ENCODE measurements at places on chromosomes 3 and 15.

GRCh38 chr3:78754066-78754743 lies 1013.6 kb downstream of the ROBO1 start:
- H3K27ac ChIP-seq = no peak overlapping the region
- DNase-seq = no peak
- H3K4me3 ChIP-seq = no peak overlapping the region
- H3K27me3 ChIP-seq = no peaks in the 10 kb centered on the region
- no peaks in the 10 kb centered on the region for H3K36me3 ChIP-seq

DNA sequence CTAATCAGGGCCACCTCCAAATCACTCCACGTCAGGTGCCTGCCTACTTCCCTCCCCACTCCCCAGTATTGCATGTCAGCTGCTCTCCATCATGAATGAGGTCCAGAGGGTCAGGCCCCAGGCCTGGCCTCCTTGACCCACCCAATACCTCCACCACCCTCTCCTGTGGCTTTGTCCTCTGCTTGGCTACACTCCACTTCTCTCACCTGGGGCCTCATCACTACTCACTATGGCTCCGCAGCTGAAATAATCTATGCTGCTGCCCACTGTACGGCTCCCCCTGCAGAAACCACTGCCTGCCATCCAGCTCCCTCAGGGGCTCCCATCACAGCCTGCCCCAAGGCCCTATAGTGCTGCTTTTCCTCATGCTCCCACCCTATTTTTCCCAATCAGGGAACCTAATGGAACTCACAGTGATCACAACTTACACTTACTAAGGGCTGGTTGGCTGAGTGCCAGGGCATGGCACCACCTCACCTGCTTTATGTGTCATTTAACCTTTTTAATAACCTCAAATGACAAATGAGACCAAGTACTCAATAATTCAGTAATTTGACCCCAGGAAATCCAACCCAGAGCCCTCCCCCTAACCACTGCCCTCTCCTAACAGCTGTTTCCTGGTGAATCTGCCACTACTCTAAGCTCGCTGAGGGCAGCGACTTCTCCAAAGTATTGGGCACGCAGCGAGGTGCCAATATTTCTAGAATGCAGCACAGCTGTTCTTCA lies 2.3 kb downstream of the GORASP1 start:
- H3K27ac ChIP-seq = peak overlapping the region; percentile 17
- H3K36me3 ChIP-seq = peaks cover 8% of the 10 kb centered on the region
- DNase-seq = no peak
- peak overlapping the region; percentile 80 for H3K4me3 ChIP-seq
- peaks cover 28% of the 10 kb centered on the region for H3K4me1 ChIP-seq
- no peaks in the 10 kb centered on the region for H3K27me3 ChIP-seq

- H3K4me3 ChIP-seq = no peak overlapping the region
- peak overlapping the region; percentile 65 for H3K27ac ChIP-seq
- H3K27me3 ChIP-seq = no peaks in the 10 kb centered on the region
- no peak for DNase-seq
- no peaks in the 10 kb centered on the region for H3K36me3 ChIP-seq
Measured at GRCh38 chr3:185657211-185657610, 71.1 kb downstream of the SENP2 start.

DNA sequence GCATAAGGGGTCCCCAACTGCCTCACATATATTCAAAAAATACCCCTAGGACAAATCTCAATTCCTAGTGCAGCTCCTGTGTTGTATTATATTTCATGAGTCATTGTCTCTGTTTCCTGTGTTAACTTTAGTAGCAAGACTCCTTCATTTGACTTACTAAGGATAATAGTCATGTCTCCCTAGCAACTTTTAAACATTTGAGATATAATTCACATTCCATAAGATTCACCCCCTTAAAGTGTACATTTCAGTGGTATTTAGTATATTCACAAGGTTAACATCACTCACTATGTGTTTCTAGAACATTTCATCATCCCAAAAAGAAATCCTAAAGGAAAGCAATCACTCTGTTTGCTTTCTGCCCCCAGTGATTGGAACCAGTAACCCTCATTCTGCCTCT lies 121.3 kb upstream of the WNT7A start:
- no peak overlapping the region for H3K27ac ChIP-seq
- H3K4me1 ChIP-seq = no peaks in the 10 kb centered on the region
- H3K4me3 ChIP-seq = no peak overlapping the region
- H3K36me3 ChIP-seq = no peaks in the 10 kb centered on the region

DNA sequence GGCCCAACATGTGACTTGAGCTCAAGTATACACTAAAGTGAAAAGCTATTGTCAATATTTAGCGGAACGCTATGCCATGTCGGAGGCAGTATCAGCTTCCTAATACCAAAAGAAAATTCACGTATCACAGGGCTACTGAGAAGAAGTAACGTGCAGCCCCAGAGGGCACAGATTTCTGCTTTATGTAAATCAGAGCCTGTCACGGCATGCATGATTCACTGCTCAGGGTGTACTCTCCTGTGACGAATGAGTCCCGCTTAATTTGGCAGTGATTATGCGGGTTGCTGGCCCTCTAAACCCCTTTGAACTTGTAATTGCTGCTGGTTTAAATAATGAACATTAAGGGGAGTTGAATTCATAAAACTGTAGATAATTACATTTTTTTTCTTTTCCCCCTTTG lies 85.3 kb downstream of the MEIS2 start:
- H3K36me3 ChIP-seq = no peaks in the 10 kb centered on the region
- no peak overlapping the region for H3K27ac ChIP-seq
- H3K4me1 ChIP-seq = peaks cover 16% of the 10 kb centered on the region
- H3K27me3 ChIP-seq = no peaks in the 10 kb centered on the region
- H3K4me3 ChIP-seq = no peak overlapping the region
- DNase-seq = no peak

GRCh38 chr15:30063835-30064546 lies 18.8 kb upstream of the GOLGA8J start:
- H3K36me3 ChIP-seq = no peaks in the 10 kb centered on the region
- no peaks in the 10 kb centered on the region for H3K27me3 ChIP-seq
- no peaks in the 10 kb centered on the region for H3K4me1 ChIP-seq
- no peak overlapping the region for H3K27ac ChIP-seq
- DNase-seq = no peak

DNA sequence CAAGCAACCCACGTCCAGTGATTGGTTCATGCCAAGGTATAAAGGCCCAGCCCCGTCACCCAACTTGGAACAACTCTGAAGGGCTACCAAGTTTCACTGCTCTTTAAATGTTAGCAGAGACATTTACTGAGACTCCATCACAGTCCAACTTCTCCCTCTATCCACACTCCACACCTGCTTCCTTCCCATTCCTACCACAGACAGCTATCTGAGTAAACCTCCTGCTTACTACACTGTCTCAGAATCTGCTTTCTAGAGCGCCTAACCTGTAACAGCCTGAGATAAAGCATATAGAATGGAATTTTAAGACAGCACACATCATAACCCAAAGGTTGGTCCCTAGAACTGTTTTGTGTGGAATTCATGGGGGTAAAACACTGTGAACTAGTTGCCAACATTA lies 106.5 kb downstream of the THRB start:
- DNase-seq = no peak
- H3K4me1 ChIP-seq = peaks cover 5% of the 10 kb centered on the region
- no peak overlapping the region for H3K27ac ChIP-seq
- no peaks in the 10 kb centered on the region for H3K36me3 ChIP-seq
- no peaks in the 10 kb centered on the region for H3K27me3 ChIP-seq
- H3K4me3 ChIP-seq = no peak overlapping the region

- no peaks in the 10 kb centered on the region for H3K27me3 ChIP-seq
- H3K4me3 ChIP-seq = no peak overlapping the region
- DNase-seq = no peak
- H3K36me3 ChIP-seq = no peaks in the 10 kb centered on the region
- H3K27ac ChIP-seq = no peak overlapping the region
Measured at GRCh38 chr3:77281721-77282120, 241.8 kb downstream of the ROBO2 start.

GRCh38 chr3:9088441-9089353 lies 125.4 kb upstream of the RAD18 start:
- H3K27ac ChIP-seq = peak overlapping the region; percentile 53
- DNase-seq = no peak
- H3K27me3 ChIP-seq = no peaks in the 10 kb centered on the region
- H3K36me3 ChIP-seq = no peaks in the 10 kb centered on the region
- no peak overlapping the region for H3K4me3 ChIP-seq

GRCh38 chr3:100386437-100387074 lies 14.3 kb downstream of the TOMM70 start:
- no peak for DNase-seq
- H3K27ac ChIP-seq = no peak overlapping the region
- H3K4me1 ChIP-seq = no peaks in the 10 kb centered on the region
- H3K4me3 ChIP-seq = no peak overlapping the region

DNA sequence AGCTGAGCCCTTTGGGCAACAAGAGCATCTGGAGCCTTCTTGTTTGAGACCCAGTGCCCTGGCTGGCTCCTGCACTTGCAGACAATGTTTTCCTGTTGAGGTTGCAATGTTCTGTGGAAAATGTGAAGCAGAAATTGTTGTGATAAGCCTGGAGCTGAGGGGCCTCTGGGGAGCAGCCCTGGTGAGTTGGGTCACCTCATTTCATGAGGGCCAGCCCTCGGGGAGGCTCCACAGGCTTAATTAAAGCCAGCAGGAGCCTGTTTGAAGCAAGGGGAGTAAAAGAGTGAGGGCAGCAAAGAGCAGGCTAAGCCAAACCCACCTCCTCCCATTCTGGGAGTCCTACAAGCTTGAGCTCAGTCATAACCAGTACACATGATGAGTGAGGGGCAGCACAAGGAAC lies 154.3 kb downstream of the ALDH1A2 start:
- H3K36me3 ChIP-seq = no peaks in the 10 kb centered on the region
- no peak overlapping the region for H3K4me3 ChIP-seq
- no peak for DNase-seq
- H3K4me1 ChIP-seq = no peaks in the 10 kb centered on the region

GRCh38 chr3:188060840-188061544 lies 93.0 kb upstream of the LPP start:
- no peak for DNase-seq
- no peaks in the 10 kb centered on the region for H3K27me3 ChIP-seq
- H3K4me1 ChIP-seq = no peaks in the 10 kb centered on the region

DNA sequence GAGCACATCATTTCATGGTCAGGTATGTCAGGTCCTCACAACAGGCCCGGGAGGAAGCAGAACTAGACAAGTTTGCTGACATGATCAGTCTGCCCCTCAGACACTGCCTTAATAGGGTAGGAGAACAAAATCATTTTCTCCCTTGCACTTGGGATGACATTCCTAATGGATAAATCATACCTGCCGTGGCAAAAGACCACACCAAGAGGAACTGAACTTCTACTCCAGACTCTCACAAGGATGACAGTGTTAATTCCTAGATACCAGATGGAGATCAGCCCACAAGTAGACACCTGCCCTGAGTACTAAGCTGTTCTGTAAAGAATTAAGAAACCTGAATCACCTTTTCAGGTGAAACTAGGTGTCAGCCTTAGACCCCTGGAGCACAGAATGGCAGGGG lies 19.5 kb downstream of the SIAH2 start:
- no peak overlapping the region for H3K4me3 ChIP-seq
- H3K27ac ChIP-seq = no peak overlapping the region
- no peak for DNase-seq
- peaks cover 10% of the 10 kb centered on the region for H3K36me3 ChIP-seq
- H3K4me1 ChIP-seq = peaks cover 9% of the 10 kb centered on the region
- no peaks in the 10 kb centered on the region for H3K27me3 ChIP-seq

GRCh38 chr3:94440767-94441493 lies 378.1 kb downstream of the NSUN3 start:
- no peak for DNase-seq
- H3K36me3 ChIP-seq = no peaks in the 10 kb centered on the region
- H3K4me3 ChIP-seq = no peak overlapping the region
- no peak overlapping the region for H3K27ac ChIP-seq
- no peaks in the 10 kb centered on the region for H3K4me1 ChIP-seq

DNA sequence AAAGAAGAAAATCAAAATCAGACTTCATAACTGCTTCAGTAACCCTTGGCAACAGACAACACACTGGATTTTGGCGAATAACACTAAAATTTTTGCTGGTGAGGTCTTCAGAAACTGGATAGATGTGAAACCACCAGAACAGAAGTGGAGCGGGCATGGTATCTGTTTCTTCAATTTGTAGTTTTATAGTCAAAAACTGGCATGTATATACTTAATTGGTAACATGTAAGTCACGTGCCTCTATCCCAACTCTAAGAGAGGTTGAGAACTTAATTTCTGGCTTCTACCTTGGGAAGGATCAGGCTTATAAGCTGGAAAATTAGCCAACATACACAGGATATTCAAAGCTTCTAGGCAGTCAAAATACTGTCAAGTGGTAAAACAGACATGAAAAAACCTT lies 172.6 kb upstream of the CHL1 start:
- no peak overlapping the region for H3K27ac ChIP-seq
- no peaks in the 10 kb centered on the region for H3K27me3 ChIP-seq
- no peaks in the 10 kb centered on the region for H3K4me1 ChIP-seq
- no peak for DNase-seq

DNA sequence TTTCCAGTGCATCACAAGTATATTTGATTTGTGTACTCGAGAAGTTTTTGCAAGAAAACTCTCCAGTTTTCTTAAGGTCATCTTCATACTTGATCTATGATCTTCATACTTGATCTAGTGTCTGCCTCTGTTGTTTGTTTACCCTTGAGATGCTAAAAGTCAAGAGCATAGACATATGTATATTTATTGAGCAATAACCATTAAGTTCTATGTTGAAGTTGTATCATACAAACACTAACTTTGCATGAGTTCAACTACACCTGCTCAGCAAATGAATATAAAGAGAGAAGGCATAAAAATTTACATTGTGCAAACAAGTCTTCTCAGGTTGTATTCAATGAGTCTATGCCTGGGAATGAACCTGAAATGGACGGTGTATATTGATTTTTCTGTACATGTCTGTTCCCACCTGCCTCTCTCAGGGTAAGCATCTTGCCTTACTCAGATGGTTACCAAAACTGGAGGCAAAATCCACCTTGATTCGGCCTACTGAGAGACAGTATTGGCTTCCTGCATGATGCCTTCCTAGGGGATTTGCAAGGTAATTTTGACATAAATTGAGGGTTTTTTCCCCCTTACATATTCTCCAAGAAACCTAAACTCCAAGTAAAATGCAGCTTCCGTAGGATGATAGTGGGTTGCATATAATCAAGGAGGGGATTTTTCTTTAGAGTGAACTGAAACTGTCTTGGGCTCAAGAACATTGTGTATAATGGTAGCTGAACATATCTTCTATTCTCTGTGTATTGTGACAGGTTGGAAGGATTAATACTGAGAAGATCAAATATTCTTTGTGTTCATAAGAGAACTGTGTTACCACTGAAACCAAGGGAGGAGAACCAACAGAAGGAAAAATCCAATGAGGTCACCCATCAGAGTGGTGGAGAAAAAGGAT lies 110.4 kb downstream of the FILIP1L start:
- H3K4me3 ChIP-seq = no peak overlapping the region
- peaks cover 13% of the 10 kb centered on the region for H3K4me1 ChIP-seq
- no peaks in the 10 kb centered on the region for H3K36me3 ChIP-seq
- DNase-seq = no peak
- no peak overlapping the region for H3K27ac ChIP-seq
- H3K27me3 ChIP-seq = no peaks in the 10 kb centered on the region

- no peak overlapping the region for H3K27ac ChIP-seq
- H3K36me3 ChIP-seq = no peaks in the 10 kb centered on the region
- no peaks in the 10 kb centered on the region for H3K27me3 ChIP-seq
- no peak overlapping the region for H3K4me3 ChIP-seq
- H3K4me1 ChIP-seq = no peaks in the 10 kb centered on the region
Measured at GRCh38 chr3:109569135-109569846, 231.9 kb upstream of the DPPA4 start.
